ENCODE measurements at places on chromosomes 2 and 18.

- no peak for DNase-seq
Measured at GRCh38 chr2:48253301-48253700, 276.7 kb upstream of the STON1 start.

DNA sequence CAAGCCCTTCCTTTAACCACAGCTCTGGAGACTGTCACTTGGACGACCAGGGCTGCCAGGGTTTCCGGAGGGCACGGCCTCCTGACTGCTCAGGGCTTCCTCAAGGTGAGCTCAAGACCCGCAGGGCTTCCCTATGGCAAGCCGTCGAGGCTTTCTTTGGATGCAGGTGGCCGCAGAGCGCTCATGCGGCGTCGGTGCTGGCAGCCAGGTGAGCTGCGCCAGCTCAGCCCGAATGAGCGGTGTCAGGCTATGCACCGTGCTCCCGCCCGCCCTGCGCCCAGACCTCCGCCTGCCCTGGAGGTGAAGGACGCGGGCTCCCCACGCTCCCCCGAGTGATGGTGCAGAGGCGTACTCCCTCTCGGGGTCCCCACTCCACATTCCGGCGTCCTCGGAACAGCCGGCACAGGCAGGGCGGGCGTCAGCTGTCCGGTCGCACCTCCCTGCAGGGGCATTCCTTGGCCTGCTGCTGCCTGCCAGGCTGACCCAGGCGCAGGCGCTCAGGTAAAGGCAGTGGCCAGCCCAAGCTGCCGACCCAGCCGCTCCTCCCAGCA, 20.8 kb upstream of the TUBB6 start:
- DNase-seq = no peak

- no peak for DNase-seq
Measured at GRCh38 chr2:61368687-61369665, 101.9 kb downstream of the USP34 start.

- DNase-seq = no peak
Measured at GRCh38 chr2:46362667-46363012, 65.4 kb downstream of the EPAS1 start.

DNA sequence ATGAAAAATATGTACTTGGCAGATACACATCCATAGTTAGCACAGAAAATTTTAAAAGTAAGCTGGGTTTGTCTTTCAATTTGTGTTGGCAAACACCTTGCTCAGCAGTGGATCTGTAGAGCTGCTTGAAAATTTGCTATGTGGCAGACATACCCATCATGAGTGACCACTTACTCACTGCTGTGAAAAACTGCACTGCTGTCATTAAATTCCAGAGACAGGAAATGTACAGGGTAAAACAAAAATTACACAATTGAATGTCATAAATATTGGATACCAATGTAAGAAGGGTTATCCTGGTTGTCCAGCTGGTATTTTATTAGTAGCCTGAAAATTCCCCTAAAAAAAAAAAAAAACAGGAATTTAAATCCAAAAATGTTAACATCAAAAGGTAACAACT, 24.5 kb downstream of the NIF3L1 start:
- DNase-seq = no peak

GRCh38 chr2:220489121-220489520, 861.7 kb downstream of the SLC4A3 start:
- DNase-seq = no peak

DNA sequence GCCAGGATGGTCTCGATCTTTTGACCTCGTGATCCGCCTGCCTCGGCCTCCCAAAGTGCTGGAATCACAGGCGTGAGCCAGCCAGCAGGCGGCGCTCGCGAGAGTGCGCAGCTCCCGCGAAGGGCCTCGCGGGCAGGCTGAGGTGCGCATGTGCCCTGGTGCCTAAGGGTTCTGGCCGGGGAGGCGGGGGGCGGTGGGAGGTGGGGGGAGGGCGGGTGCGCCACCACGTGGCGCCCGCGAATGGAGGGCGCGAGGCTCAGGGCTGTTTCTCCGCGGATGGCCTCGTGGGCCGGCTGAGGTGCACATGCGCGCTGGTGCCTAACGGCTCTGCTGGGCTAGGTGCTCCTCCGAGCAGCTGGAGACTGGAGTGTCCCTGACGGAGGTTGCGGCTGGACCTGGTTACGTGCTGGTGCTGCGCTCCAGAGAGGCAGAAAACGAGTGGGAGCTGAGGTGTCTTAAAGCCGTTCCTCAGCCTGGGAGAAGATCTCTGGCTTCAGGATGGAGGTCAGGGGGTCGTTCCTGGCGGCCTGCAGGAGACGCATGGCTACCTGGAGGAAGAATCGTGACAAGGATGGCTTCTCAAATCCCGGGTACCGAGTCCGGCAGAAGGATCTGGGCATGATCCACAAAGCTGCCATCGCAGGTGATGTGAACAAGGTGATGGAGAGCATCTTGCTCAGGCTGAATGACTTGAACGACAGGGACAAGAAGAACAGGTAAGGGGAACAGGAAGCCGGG, at the start of gene ANKRD62:
ANKRD62 (plus strand) TSS at position 324 of the 738 bp plus-strand sequence; CDS start at position 499, 175 bp downstream.
- DNase-seq = no peak

- DNase-seq = no peak
Measured at GRCh38 chr18:6210349-6211173, 204.2 kb downstream of the L3MBTL4 start.

GRCh38 chr2:101806701-101807100, 109.2 kb downstream of the MAP4K4 start:
- DNase-seq = no peak

- no peak for DNase-seq
Measured at GRCh38 chr2:138670734-138671133, 109.5 kb downstream of the NXPH2 start.

DNA sequence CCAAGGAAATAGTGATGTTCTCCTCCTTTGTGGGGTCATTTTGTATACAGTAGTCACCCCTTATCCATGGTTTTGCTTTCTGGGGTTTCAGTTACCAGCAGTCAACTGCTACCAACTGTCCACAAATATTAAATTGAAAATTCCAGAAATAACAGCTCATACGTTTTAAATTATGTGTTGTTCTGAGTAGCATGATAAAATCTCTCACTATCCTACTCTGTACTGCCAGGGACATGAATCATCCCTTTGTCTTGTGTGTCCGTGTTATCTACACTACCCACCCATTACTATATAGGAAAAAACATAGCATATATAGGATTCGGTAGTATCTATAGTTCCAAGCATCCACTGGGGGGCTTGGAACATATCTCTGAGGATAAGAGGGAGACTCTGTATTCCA, 120.9 kb upstream of the DCC start:
- no peak for DNase-seq

- no peak for DNase-seq
Measured at GRCh38 chr2:178208817-178209216, 14.5 kb downstream of the OSBPL6 start.

DNA sequence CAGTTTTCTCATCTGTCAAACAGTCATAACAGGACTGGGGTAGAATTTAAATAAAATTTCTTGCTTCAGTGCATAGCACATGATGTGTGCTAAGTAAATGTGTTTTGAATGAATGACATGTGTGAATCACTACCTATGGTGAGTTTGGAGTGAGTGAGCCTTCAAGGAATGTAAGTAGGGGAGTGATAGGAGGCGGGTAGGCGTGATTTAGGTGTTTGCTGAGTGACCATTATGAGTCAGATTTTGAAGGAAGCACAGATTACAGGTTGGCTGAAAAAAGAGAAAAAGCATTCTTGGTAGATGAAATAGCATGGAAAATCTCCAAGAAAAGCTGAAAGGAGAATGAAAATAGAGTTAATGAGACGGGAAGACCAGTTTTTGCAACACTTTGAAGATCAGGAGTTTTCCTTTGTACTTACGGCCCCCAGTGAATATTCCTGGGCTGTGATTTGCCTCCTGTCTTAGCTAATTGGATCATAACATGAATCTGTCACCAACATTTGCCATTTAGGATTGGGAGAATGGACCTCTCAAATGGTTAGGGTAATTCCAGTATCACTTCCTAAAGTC, 136.9 kb upstream of the GATA6 start:
- no peak for DNase-seq

- no peak for DNase-seq
Measured at GRCh38 chr2:147027436-147027835, 817.4 kb upstream of the ACVR2A start.

GRCh38 chr2:29808321-29808720, 113.1 kb downstream of the ALK start:
- no peak for DNase-seq

- DNase-seq = peak; percentile 67
Measured at GRCh38 chr18:8299054-8299980, 309.9 kb upstream of the RAB12 start.

DNA sequence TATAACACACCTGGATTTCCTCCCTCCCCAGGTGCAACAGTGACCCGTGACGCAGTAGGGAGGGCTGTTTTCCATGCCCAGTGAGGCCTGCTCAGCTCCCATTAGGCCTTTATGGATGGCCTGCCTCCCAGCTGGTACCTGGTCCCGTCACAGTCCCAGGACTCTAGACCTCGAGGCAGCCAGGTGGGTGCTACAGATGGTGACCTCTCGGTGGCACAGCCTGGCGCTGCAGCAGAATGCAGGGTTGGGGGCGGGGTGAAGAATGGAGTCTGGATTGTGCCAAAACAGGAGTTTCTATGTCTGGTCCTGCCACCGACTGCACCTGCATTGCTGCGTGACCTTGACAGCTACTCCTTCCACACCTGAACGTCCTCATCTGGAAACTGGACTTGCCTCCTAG, 18.0 kb upstream of the YWHAQ start:
- DNase-seq = no peak

DNA sequence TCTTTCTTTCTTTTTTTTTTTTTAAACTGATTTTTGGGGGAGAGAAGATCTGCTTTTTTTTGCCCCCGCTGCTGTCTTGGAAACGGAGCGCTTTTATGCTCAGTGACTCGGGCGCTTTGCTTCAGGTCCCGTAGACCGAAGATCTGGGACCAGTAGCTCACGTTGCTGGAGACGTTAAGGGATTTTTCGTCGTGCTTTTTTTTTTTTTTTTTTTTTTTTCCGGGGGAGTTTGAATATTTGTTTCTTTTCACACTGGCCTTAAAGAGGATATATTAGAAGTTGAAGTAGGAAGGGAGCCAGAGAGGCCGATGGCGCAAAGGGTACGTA, 587 bp downstream of the MEIS1 start:
- DNase-seq = no peak

DNA sequence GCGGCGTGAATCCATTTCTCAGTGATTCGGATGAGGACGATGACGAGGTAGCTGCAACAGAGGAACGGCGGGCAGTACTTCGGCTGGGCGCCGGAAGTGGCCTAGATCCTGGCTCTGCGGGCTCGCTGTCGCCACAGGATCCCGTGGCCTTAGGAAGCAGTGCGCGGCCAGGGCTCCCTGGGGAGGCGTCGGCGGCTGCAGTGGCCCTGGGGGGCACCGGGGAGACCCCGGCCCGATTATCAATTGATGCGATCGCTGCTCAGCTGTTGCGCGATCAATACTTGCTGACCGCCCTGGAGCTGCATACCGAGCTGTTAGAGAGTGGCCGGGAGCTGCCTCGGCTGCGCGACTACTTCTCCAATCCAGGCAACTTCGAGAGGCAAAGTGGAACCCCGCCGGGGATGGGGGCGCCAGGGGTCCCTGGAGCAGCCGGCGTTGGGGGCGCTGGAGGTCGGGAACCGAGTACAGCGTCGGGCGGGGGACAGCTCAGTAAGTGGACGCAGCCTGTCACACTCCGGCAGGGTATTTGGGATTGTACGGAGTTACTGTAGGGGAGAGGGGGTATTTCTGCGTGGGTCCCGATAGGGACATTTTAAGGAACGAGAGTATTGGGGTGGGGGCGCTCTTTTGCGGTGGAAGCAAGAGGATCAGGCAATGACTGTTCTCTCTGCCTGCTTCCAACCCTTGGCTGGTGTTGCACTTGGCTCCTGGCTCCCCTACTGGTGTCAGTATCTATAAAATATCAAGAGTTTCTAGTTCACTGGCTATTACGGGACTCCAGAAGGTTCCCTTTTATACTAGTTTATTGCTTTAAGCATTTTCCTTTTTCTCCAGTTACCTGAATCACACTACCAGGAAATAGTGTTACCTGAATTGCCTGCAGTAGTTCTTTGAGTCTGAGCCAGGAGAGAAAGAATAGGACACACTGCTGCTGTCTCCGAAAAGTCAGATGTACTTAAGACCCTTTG, 772 bp downstream of the RELCH start:
- DNase-seq = peak; percentile 41

DNA sequence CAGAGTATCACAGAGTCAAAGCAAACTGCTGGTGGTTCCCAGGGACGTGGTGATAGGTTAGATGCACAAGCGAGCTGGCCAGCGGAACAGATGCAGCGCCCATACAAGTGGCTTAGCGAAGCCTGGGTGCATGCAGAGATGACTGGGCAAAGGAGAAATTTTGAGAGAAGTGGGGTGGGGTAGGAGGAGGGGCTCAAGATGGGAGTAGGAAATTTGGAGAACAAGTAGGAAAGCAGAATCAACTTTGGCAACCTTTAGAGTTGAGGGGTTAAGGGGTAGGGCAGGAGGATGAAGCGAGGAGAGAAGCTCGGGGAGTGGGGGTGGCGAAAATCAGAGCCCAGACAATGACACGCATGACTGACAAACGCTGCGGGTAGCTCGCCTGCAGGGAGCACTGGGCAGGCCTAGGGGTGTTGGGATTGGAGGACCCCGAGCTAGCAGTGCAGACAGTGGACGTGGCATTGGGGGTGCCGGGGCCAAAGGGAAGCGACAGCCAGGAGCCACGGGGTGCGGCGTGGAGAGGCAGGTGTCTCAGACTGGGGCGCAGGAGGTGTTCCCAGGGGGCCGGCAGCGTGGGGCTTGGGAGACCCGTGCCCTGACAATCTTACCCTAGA, 431 bp downstream of the FAM98A start:
- no peak for DNase-seq

DNA sequence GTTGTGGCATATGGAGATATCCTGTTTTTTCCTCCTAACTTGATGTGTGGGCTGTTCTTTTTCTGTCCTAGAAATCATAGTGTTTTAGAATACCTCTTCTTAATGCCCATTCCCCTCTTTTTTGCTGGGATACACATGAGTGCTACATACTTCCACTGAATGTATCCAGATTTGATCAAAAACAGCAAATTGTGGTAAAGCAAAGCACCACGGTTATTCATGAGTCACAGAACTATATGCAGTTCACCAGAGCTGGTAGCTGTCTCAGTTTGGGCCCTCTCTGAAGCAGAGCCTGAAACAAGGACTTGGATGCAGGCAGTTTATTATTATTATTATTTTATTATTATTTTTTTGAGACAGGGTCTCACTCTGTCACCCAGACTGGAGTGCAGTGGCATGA, 69.9 kb upstream of the CTLA4 start:
- no peak for DNase-seq

- DNase-seq = no peak
Measured at GRCh38 chr2:143525402-143525860, 396.2 kb downstream of the ARHGAP15 start.

- DNase-seq = no peak
Measured at GRCh38 chr2:64773461-64774118, 119.9 kb upstream of the SERTAD2 start.
